ENCODE measurements at places on chromosomes 5 and 9.

DNA sequence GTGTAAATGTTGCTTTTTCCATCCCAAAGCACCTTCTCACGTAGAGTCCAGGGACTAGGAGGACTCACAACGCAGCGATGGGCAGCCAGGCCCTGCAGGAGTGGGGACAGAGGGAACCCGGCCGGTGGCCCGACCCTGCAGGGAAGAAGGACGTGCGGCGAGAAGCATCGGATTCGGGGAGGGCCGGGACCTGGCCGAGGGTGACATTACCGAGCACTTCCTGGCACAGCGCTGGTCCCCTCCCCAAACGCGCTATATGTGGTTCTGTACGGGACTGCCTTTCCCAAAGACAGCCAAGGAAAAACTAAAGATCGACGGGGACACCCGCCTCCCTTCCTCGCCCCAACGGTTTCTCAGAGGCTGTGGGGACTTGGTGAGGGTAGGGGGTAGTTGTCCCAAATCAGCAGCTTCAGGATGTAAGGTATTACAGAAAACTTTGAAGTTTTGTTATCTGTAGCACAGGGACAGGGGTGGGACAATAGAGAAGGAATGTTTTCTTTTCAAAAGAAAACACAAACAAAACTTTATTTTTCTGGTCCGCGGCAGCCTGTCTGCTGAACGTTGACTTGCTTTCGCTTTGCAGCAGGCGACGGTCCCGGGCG, 887 bp upstream of the MAP3K1 start:
- peak; percentile 12 for DNase-seq

- no peak for DNase-seq
Measured at GRCh38 chr9:8221462-8221861, 421.9 kb upstream of the DMAC1 start.

DNA sequence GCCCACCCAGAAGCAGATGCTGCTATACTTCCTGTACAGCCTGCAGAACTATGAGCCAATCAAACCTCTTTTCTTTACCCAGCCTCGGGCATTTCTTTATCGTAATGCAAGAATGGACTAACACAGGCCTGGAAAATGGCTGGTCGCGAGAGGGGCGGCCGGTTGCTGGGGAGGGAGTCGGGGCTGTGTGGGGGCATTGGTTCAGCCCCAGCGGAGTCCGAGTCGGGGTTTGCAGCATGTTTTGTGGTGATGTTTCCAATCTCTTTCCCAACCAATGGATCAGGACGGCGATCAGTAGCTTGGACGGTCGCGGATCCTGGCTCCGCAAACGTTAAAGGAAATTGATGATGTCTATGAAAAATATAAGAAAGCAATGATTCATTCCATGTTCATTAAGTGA, 18.7 kb upstream of the IL31RA start:
- no peak for DNase-seq

GRCh38 chr5:52728224-52728623, 59.5 kb upstream of the ITGA1 start:
- no peak for DNase-seq

GRCh38 chr5:163342306-163342705, 95.1 kb upstream of the CCNG1 start:
- DNase-seq, result no peak

DNA sequence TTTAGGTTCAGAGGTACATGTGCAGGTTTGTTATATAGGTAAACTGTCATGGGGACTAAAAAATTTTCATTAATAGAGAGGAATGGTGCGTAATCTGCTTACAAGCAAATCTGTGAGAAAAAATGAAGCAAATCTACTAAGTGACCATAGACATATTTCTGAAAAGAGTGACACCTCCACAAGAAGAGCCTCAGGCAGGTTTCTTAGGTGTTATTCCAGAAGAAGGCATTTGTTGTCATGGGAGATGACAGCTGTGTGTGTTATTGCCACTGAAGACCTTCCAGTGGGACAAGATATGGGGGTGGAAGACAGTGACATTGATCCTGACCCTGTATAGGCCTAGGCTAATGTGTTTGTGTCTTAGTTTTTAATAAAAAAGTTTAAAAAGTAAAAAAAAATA, 68.8 kb upstream of the PANK3 start:
- no peak for DNase-seq

GRCh38 chr5:133995341-133995740, 9.4 kb downstream of the VDAC1 start:
- no peak for DNase-seq

DNA sequence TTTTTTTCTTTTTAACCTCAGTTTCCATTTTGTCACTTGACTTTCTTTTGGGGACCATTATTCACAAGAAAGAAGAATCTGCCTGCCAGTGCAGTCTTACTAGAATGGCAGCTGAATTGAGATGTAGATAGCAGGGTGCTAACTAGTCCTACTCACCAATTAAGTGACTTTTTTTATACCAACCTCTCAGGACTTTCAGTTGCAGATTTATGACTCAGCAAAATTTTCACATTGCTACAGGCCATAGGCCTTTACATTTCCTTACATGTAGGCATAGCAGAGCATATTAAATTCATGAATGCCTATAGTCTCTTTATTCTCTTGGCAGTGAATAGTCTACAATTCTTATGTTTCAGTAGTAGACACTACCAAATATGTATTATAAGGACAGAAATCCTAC, 54.0 kb upstream of the FKTN start:
- no peak for DNase-seq

DNA sequence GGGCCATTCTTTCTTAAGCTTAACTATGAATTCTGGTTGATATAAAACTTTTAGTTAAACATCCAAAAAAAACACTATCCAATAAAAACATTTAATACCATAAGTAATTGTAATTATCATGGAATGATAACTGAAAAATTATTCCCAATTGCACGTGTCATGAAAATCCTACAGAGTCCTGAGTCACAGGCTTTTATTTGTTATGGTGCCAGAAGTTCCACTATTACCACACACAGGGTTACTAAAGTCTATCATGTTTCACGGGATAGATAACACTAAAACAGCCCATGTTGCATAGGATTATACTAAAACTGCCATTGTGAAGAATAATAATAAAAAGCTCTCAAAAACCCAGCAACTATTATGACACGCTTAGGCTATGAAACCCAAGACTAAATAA, 1381.8 kb downstream of the EFNA5 start:
- DNase-seq, result no peak

DNA sequence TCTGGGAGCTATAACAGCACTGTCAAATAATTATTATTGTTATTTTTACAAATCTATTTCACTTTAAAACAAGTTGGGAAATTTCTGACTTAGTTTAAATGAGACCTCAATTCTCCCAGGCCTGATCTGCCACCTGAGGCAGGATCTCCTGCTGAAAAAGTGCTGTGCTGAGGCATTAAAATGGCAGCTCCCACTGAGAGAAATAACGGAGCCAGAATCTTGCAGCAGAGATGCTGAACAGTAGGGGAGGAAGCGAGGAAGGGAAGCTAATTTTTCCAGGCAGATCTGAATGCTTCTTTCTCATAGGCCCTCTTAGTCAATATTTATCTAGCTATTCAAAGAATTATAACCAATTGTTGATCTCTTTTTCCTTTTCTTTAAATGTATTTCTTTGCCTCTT, 196.3 kb downstream of the ZNF462 start:
- DNase-seq, result no peak

Measured in HEK293T (cell line).